ENCODE measurements at places on chromosomes 2 and 18.

DNA sequence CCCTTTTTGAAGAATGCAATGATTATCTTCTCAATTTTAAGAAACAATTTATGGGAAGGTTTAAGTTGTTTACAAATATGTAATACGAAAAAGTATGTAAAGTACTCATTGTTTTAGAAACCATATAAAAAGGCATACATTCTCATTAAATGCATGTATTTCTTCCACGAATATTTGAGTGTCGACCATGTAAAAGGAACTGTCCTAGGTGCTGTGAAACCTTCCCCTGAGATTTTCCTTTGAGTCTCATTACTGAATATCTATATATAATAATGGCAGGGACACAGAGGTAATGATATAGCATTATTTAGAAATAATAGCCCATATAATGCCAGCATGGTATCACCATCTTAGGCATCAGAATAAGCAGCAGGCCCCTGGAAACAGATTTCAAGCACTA lies 239.3 kb downstream of the ERBB4 start:
- DNase-seq: no peak

GRCh38 chr2:26767129-26767528 lies 3.0 kb downstream of the SLC35F6 start:
- no peak for DNase-seq

- no peak for DNase-seq
Observed at GRCh38 chr2:17804358-17804757, 11.9 kb upstream of the MSGN1 start.

DNA sequence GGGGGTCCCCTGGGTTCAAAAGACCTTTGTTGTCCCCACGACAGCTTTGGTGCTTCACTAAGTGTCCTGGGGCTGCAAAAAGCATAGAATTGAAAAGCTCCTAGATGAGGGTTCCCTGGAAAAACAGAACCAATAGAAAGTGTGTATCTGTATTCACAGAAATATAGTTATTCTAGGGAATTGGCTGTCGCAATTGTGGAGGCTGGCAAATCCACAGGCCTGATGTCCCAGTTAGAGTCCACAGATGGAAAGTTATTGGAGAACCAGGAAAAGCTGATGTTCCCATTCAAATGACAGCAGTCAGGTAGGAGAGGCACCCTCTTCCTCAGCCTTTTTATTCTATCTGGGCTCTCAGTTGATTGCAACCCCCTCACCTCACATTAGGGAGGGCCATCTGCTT lies 65.5 kb downstream of the LONRF2 start:
- DNase-seq: no peak

DNA sequence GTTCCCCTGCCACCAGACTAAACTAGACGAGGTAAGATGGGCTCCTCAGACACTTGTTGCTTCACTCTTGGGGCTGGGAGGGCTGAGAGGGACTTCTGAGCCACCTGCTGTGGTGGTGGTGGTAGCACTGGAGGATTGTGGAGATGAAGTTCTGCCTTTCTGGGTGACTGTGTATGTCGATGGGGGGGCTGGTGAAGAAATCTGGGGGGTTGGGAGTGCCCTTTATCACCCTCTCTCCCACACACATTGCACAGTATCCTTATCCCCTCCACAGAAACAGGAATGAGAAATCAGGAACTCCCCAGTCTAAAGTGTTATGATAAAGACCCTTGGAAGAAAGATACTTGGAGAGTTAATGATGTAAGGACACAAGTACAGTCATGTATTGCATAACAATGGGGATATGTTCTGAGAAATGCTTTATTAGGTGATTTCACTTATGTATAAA lies 38.5 kb downstream of the HK2 start:
- no peak for DNase-seq

DNA sequence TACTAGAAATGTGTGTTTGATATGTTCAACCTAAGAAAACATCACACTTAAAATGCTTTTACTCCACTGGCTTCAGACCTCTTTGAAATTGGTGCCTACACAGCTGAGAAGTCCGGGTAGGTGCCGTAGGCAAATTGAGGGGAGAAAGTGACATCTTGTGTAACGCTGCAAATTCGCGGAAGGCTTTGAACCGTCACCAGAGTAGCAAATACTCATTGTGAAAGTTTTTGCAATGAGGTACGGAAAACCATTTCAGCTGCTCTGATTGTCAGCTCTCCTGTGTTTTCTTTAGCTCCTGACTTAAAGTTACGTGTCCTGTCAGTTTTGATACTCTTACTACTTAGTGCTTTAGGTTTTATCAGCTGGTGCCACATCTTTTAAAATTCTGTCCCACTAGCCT lies 224.5 kb downstream of the FAM210A start:
- no peak for DNase-seq

DNA sequence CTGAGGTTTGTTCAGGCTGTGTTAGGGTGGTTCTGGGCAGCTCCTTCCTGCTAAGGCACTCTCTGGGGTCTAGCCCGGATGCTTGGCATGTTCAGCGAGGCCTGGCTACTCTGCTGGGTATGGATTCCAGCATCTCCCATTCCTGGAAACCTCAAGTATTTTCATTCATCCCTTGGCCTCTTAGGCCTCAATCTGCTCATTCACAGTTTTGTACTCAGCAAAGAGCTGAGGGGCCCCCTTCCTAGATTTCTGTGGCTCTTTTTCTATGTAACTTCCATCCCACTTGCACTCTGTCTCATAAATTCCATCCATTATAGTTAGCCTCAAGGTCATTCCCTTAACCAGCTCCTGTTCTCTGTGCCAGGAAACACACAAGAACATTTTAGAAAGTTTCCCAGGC lies 798.8 kb upstream of the HS6ST1 start:
- no peak for DNase-seq

GRCh38 chr2:160934263-160934662 lies 226.0 kb upstream of the TANK start:
- DNase-seq: no peak

GRCh38 chr2:96526101-96526591 lies 10.4 kb upstream of the ARID5A start:
- DNase-seq: no peak

- DNase-seq: no peak
Observed at GRCh38 chr18:31626409-31626808, 34.7 kb downstream of the TTR start.

DNA sequence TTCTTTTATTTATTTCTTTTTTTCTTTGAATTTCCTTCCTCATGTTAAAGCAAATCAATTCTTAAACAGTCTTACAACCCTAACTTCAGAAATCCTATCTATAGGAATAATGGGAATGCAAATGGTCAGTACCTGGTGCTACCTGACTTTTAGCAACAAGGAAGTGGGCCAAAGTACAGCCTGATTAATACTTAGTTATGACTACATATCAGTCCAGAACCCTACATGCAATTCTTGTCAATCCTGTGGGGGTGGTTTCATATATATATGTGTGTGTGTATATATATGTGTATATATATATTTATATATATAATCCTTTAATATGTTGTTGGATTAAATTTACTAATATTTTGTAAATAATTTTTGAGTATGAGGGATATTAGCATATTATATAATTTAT lies 14.8 kb upstream of the TRAPPC8 start:
- DNase-seq: no peak

GRCh38 chr2:97993926-97994325 lies 1.8 kb downstream of the TMEM131 start:
- no peak for DNase-seq

DNA sequence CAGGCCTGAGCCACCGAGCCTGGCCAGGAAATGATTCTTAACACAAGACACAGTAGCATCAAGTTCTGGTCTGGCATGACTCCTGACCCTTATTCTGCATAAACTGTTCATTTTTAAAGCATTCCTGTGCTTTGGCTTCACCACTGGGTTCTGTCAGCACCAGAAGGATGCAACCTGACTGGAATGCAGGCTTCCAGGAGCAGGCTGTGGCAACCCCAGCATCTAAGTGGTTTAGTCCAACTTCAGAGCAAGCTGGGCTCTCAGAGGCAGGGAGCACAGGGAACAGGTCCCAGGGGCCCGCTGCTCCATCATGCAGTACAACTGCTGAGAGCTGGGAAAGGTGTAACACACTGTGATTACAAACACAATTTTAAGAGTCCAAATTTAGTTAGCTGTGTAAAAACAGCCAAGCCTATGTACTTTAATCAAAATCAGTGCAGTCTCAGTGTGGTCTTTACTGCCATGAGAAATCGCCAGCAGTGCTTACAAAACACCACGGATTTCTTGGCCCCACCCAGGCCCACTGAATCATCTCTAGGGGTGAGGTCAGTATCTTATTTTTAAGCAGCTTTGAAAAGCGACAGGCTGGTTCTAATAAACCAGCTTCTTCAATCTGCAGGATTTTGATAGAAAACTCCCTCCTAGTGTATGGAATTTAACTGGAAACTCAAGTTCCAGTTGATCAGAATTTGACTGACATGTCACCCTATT lies 44.4 kb upstream of the TMEM182 start:
- DNase-seq: peak; percentile 78

DNA sequence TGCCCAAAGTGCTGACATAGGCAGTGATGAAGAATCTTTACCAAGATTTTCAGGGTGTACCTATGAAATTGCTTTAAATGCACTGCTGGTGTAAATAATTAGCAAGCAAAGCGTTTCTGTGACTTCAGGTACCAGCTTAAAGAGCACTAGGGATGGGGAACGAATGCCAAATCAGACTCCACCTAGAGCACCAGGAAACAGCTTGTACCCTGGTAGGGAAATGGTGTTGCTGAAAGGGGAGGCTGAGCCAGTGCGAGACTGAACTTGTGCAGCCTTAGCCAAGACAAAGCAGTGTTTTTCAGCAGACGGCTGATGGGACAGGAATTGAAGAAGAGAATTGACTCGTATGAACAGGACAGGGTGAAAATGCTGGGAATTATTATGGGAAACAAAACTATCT lies 65.6 kb downstream of the TWSG1 start:
- DNase-seq: no peak

DNA sequence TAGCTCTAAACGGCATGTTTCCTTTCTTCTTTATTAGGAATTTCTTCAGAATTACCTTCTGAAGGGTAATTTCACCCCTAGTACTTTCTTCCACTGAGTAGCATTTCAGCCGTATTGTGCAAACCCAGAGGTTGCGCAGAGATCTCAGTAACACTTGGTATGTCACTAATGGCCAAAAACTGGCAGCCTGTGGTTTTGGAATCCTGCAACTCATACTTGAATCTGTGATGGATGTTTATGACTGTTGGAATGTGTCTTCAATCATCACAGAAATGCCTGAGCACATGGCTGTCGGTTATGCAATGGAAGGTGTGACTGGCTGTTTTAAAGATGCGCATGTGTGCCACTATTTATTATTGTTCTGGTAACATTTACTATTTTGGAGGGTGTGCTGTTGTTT lies 100.0 kb downstream of the COLEC12 start:
- peak; percentile 67 for DNase-seq

DNA sequence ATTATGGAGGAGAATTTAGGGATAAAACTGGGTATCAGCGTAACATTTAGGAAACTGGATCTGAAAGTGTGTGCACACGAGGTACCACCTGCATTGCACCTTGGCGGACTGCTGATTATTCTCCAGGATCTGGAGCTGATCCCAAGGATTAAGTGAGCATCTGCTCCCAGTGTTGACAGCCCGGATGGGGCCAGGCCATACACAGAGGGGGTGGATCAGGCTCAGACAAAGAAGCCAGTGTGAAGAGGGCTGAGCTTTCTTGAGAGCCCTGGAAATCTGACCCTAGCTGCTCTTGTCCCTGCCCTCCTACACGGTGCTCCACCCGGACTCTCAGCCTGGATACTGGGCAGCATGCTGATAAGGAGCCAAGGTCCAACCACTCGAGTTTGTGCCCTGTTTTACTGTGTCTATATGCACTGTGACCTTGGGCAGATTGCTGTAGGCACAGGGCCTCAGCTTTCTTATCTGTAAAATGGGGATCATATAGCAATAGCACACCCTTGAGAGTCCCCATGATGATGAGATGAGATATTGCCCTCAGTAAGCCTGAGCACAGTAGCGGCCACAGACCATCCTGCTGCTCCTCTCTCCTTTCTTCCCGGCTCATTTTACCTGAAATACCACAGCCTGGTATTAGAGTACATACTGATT lies 396.8 kb upstream of the CELF4 start:
- no peak for DNase-seq

- DNase-seq: no peak
Observed at GRCh38 chr2:149421791-149422190, 91.4 kb downstream of the LYPD6 start.

DNA sequence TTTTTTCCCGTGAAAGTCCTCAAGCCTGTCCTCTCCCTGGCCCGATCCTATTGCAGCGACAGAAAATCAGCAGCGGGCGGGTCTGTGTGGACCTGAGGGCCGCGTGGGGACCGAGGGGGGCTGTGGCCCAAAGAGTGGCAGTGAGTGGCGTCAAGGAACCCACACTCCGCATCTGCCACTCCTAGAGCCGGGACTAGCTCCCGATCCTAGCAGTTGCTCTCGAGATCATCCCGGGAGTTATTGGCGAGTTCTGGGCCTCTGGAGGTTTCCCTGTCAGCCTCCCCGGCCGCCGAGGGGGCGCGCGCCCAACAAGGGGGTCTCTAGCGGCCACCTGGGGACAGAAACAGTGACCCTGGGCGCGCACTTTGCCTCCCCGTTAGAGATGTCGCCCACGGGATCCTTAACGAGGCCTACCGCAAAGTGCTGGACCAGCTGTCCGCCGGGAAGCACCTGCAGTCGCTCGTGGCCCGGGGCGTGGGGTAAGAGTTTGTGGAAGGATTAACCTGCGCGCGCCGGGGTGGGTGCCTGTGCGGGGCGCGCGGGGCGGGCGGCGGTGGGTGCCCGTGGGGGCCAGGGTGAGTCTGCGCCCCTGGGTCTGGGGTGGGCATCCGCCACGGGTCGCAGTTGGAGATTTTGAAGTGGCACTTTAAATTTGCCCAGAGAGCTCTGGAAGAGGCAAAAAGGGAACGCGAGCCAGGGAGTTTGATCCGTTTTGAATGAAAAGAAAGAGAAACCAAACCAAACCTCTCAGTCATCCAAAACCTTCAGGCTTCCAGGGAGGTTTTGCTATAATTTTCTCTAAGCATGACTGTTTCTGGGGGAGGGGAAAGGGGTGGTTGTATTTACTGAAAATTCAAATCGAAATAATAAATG lies 3.5 kb downstream of the ADCYAP1 start:
- DNase-seq: peak; percentile 30

DNA sequence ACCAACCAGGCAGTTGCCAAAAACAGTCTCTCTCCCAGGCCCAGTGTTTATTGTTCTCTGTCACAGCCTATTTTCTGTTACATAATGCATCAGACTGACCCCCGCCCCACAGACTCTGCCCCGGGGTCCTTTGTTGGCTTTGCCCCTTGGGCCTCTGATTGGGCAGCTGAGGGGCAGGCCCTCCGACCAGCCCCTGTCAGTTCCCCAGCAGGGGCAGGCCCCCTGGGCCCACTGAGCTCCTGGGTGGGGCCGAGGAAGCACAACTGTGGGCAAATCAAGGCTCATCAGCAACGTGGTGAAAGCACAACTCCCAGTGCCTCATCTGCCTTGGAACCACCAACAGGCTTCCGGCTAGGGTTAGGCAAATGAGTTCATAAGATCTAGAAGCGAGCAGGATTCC lies 160.1 kb upstream of the MYCN start:
- DNase-seq: no peak

DNA sequence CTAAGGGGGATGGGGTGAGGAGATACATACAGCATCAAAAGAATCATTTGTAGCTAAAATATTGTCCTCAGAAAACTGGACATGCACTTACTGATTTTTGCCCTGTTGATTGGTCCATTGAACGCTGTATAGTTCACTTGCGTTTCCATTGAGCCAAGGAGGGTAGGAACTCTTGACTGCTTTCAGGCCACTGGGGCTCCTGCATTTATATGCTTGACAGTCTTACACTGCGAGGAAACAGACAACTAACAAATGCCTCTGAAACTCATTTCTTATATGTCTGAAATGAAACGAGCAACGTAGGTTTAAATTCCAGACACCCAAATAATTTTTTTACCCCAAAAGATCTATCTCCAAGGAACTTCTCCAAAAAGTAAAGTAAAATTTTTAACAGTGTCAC lies 42.1 kb downstream of the ARL5A start:
- DNase-seq: no peak
